CD8-positive, alpha-beta memory T cell (primary cell): ENCODE measurements at places on chromosomes 12 and 14.
A peak's percentile ranks its signal among the peaks of the same experiment; 100 is the strongest.

GRCh38 chr12:89650239-89650638 is 58.4 kb downstream of the ATP2B1 start:
- no peak for DNase-seq

DNA sequence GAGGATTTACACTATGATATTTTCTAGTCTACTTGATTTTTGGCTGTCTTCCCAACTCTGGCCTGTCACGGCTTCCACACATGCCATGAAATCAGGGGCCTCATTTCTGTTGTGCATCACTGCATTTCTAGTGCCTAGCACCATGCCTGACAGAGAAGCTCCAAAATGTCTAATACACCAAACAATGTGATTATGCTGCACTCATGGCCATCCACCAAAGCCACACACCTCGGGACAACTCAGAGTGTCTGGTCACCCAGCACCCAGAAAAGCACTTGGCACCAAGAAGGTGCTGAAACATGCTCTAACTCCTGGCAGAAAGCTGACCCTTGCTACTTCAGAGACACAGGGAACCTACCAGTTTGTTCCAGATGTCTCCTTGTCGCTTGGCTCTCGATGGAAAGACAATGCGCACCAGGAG is 11.3 kb downstream of the GCN1 start:
- no peak for DNase-seq

DNA sequence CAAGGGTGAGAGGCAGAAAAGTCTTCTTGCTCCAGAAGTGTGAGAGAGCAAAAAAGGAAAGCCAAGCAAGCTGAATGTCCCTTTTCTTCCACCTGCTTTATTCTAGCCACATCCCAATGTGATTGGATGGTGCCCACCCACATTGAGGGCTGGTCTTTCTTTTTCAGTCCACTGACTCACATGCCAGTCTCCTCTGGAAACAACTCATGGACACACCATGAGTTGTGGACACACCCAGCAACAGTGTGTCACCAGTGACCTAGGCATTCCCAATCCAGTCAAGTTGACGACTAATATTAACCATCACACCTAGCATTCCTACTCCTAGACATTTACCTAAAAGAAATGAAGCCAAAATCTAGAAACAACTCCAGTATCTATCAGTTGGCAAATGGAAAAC is 7.2 kb upstream of the DICER1 start:
- DNase-seq: no peak

DNA sequence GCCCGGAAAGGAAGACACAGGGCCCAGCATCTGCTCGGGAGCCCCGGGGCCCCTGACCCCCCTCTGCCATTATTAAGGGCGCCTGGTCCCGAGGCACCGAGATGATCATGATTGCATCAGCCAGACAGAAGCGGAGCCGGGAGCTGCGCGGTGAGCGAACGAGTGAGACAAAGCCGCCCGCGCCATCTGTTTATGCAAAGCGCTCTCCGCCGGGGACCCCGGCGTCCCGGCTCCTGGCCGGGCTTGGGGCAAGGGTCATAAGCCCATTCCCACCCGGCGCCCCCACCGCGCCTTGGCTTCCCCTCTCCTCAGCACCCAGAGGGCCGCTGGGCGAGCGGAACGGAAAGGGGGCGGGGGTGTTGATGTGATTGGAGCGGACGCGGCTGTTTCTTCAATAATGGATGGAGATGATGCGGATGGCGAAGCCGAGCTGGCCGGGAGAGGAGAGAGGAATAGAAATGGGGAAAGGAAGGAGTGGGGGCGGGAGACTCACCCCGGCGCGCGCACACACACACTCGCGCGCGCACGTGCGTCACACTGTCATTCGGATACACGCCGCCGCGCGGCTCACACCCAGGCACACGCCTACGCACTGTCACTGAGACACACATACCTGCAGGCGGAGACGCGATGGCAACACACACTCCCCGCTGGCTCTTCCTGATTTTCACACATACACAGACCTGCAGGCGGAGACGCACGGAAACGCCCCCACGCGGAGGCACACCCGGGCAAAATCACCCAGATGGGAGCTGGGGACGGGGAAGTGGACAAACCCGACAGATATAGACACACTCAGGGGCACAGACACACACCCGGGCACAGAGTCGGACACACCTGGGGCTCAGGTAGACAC is 10.7 kb downstream of the STAC3 start:
- DNase-seq: peak; percentile 72

- DNase-seq: no peak
Observed at GRCh38 chr12:109915171-109916040, 15.3 kb downstream of the TCHP start.
